Right atrium auricular region (tissue), 2 donors: ENCODE measurements at places on chromosomes 11 and 22. TPM values are rescaled to one million over a fixed set of nuclear protein-coding genes. Genes with fewer than 3 reads are reported as not detected.

DNA sequence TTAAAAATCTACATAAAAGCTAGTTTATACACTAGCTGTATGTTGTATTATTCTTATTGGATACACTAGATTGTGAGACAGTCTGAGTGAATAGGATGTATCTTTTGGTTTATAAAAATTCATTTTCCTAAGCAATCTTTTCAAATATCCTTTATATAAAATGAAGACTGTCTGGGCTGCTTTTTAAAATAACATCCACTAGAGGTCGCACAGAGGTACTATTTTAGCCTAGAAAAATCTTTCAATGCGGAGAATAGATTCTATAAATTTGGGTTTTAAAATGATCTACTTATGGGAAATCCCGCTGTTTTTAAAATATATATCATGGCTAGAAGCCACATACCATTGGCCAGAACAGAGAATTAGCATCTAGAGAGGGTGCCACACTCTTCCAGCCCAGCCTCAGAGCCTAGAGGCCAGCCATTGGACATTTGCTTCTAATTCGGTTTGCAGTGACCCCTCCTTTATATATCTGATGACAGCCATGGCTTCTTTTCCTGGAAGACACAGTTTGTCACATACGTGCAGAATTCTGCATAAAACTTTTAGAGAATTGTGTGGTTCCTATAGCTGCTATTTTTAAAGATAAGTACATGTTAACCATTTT, 7.3 kb downstream of the C11orf97 start:
- DNase-seq, result no peak

The FOSL1 gene
- 4.9 TPM for total RNA-seq

DNA sequence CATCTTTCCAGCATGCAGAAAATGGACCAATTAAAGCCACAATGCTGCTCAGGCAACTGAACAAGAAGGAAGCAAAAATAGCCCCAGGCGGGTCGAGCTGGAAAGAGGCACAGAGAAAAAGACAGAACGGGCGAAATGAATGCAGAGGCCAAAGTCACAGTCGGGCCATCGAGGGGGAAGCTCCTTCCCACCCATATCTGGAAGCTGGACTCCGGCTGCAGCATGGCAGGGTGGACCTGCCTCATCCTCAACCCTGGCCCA, 58.6 kb upstream of the PRDM11 start:
- no peak for DNase-seq

- DNase-seq, result no peak
These were observed 32.5 kb upstream of the GRAMD4 start for GRCh38 chr22:46587492-46588278.

- DNase-seq, result no peak
These were observed 29.2 kb upstream of the CHORDC1 start for GRCh38 chr11:90252053-90252452.

DNA sequence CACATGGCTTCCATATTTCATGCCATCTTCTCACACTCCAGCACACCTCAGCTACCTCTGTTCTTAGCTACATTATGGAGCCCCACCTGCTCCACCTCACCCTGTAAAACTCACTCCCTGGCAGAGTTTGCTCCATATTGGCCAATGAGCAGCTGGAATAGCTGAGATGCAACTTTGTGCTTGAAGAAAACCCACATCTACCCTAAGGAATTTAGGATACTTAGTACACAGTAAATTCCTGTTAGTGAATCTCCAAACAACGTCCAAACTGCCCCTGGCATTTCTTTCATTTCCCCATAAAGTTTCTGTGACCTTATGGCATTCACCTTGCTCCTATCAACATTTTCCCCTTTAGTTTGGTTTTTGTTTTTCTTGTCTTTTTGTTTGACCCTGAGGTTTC, 2.2 kb upstream of the VWCE start:
- no peak for DNase-seq

The OR10A3 gene
- not detected for total RNA-seq

The CDCA5 gene
- total RNA-seq, result 0.16 TPM

The TUBA8 gene
- 67.1 TPM for total RNA-seq

DNA sequence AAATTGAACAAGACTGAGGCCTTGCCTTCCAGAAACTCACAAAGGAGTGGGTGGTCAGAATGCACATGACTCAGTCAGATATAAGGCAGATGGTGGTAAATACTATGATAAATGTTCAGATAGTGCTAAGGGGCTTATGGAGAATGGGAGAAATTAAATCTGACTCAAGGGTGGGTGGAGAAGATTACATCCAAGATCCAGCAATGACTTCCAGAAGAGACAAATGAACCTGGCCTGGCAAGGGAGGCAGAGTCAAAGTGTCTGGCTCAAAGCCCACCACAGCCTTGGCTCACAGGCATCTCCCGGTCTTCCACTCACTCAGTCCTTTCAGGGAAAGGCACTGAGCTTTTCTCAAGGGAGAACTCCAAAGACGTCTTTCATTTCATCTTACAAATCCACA, 6.1 kb upstream of the ZBTB16 start:
- no peak for DNase-seq

GRCh38 chr11:19905280-19905853, 192.7 kb downstream of the NAV2 start:
- no peak for DNase-seq

The RTL10 gene
- total RNA-seq, result 7.9 TPM
